ENCODE measurements at places on chromosomes 1 and 21. TPM values are rescaled to one million over a fixed set of nuclear protein-coding genes. Genes with fewer than 3 reads are reported as not detected.

Gene THEM4
- polyA plus RNA-seq: 22.3 TPM

Gene KIF14
- polyA plus RNA-seq: 1.5 TPM

Gene USP21
- polyA plus RNA-seq: 34.9 TPM

Gene MRPL9
- polyA plus RNA-seq: 71.5 TPM

Gene PCBP3
- polyA plus RNA-seq: 0.06 TPM

Gene LCE1B
- not detected for polyA plus RNA-seq

Gene KRTAP12-2
- polyA plus RNA-seq: not detected

Gene GPR161
- polyA plus RNA-seq: 34.7 TPM

Gene OPRD1
- not detected for polyA plus RNA-seq

Gene FCRL1
- not detected for polyA plus RNA-seq

Gene TTC24
- not detected for polyA plus RNA-seq

Gene FNBP1L
- 23.3 TPM for polyA plus RNA-seq

Gene SCAF4
- 12.2 TPM for polyA plus RNA-seq

Gene TAL1
- 36.7 TPM for polyA plus RNA-seq

Gene LCE6A
- polyA plus RNA-seq: not detected

Gene CASQ2
- polyA plus RNA-seq: not detected

Gene KRTAP10-5
- polyA plus RNA-seq: not detected

Gene SLC16A4
- polyA plus RNA-seq: 6.3 TPM

Gene IER5
- 5.0 TPM for polyA plus RNA-seq

Gene AKT3
- polyA plus RNA-seq: 18.2 TPM

Gene RCSD1
- 0.13 TPM for polyA plus RNA-seq

Gene TMEM82
- not detected for polyA plus RNA-seq

Gene ADGRL4
- polyA plus RNA-seq: 140 TPM

Gene CD1E
- not detected for polyA plus RNA-seq

Gene FLG
- not detected for polyA plus RNA-seq

Gene FCRL5
- not detected for polyA plus RNA-seq

Gene CRABP2
- 0.21 TPM for polyA plus RNA-seq

Gene CACNA1S
- polyA plus RNA-seq: not detected

Gene CATSPERE
- polyA plus RNA-seq: 0.61 TPM

Gene GSTM5
- 0.25 TPM for polyA plus RNA-seq

Gene CAMK1G
- not detected for polyA plus RNA-seq

Gene EXTL1
- not detected for polyA plus RNA-seq

Gene AMY2A
- not detected for polyA plus RNA-seq

Gene RXRG
- polyA plus RNA-seq: not detected

Gene CD1C
- polyA plus RNA-seq: not detected

Gene ANXA9
- not detected for polyA plus RNA-seq

Gene TMPRSS15
- not detected for polyA plus RNA-seq

Gene RASSF5
- polyA plus RNA-seq: 0.23 TPM

Gene SHE
- polyA plus RNA-seq: 30.1 TPM

Gene LCE1D
- not detected for polyA plus RNA-seq

Gene FLG2
- not detected for polyA plus RNA-seq

Gene CHTOP
- 47.1 TPM for polyA plus RNA-seq

Gene C1orf56
- 3.6 TPM for polyA plus RNA-seq

Gene C1orf185
- not detected for polyA plus RNA-seq

Gene SPRR2E
- not detected for polyA plus RNA-seq
